Head of caudate nucleus (tissue), 42 donors: ENCODE measurements at places on chromosomes 11 and 22.

- DNase-seq: peak; percentile 50
Measured at GRCh38 chr11:4539603-4540219, 5.3 kb upstream of the OR52M1 start.

DNA sequence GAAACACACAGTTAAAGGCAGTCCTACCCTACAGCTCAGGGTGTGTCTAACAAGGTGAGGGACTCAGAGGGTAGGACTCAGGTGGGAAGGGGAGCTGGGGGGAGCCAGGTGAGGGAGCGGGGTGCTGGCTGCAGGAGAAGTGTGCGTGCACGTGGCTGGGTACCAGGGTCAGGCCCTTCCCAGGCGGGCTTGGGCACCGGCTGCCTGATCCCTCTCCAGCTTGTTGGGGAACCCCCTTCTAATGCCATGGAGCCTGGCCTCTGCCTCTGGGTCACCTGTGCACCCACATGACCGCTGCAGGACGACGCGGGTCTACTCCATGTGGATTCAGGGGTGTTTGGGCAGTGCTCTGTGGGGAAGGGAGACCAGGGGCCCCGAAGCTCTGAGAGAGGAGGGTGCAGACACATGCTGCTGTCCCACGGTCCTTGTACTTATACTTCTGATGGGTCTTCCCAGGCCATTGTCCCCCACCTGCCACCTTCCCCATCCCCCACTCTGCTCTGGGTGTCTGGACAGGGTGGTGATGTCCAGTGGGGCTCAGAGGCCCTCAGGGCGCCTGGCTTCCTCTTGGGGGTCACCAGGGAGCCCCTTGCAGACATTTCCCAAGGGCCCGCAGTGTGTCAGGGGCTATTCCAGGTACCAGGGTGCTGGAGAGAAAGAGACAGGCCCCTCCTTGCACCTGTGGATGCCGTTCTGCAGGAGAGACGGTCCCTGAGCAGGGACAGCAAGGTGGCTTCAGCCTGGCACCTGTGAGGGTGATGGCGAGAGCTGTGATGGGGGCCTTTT lies 10.4 kb upstream of the MRGPRD start:
- no peak for DNase-seq

DNA sequence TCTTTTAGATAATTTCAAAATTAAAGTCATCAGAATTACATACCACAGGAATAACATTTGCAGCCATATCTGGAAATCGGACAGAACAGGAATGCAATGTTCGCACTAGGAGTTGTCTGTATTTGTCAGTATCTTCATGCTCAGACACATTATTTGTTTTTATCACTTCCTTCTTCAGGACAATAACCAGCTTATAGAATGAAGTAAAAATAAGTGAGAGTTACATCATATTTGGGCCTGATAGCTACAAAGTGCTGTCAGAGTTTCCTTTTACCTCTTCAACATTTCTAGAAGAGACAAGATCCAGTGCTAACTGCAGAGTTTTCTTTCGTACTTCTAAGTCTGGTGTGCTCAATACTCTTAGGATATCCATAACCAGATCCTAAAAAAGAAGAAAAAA lies 18.9 kb downstream of the COPB1 start:
- DNase-seq: no peak

DNA sequence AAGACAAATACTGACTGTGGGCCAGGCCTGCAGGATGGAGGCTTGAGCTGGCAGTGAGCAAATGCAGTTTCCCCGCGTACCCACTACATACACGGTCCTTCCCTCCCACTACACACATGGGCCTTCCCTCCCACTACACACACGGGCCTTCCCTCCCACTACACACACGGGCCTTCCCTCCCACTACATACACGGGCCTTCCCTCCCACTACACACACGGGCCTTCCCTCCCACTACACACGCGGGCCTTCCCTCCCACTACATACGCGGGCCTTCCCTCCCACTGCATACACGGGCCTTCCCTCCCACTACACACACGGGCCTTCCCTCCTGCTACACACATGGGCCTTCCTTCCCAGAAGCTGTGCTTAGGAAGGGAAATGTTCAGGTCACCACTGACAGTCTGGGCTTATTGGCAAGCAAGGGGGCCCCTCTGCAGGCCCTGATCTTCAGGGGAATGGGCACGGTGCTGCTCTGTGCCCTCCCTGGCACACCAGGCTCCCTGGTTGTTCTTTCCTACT lies 10.8 kb downstream of the DNAL4 start:
- DNase-seq: no peak

DNA sequence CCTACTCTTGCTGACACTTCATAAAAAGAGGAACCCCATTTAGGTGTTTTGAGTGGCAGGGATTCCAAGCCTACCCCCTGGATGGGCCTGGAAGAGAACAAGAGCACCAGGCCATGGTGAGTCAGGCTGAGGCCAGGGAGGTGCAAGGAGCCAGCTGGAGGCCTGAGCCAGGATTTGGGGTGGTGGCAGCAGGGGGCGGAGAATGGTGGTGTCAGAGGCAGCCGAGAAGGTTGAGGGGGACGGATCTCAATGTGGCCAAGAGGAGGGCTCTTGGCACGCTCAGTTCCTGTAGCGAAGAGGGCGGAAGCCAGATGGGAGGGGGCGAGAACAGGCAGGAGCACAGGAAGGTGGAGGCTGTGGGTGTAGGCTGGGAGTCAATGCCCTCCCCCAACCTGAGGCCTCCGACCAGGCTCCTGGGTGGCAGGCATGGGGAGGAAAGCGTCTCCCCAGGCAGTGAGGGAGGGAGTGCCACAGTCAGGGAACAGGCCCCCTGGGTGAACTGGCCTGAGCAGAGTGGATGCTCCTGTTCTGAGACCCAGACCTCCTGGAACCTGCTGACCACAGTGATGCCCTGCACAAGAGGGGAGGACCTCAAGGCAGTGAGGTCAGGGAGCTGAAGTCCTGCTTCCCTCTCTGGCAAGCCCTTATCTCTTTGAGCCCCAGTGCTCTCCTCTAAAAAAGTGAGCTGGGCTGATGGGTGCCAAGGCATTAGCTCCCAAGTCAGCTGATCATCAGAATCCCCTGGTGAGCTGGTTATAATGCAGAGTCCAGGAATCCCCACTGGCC lies 13.9 kb downstream of the RTN4RL2 start:
- no peak for DNase-seq

DNA sequence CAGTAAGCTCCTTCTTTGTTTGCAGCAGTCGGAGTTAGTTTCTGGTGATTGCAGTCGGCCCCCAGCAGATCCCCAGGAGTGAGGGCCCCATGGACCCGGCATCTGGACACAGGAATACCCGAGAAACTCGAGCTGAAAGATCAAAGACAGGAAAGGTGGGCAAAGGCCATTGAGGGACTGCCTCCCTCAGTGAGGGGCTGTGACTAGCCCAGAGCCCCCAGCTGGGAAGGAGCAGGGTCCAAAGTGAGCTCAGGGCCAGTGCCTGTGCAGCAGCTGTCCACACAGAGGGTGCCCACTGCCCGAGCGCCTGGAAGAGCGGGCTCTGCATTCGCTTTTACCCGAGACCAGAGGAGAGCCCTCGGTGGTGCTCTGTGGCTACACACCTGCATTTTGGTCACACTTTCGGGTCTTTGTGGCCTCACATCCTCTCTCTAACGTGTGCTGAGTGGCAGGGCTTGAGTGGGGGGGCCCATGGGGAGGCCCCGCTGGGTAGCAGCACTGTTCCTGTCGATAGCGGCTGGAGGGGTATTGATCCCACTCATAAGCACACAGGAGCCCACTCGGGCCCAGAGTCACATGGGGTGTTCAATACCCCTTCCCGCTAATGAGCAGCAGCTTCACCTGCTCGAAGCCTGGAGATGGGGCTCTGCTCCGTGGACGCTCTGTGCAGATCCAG lies 532.9 kb downstream of the TBC1D22A start:
- no peak for DNase-seq

GRCh38 chr11:23233075-23233474 lies 372.8 kb upstream of the CCDC179 start:
- no peak for DNase-seq

DNA sequence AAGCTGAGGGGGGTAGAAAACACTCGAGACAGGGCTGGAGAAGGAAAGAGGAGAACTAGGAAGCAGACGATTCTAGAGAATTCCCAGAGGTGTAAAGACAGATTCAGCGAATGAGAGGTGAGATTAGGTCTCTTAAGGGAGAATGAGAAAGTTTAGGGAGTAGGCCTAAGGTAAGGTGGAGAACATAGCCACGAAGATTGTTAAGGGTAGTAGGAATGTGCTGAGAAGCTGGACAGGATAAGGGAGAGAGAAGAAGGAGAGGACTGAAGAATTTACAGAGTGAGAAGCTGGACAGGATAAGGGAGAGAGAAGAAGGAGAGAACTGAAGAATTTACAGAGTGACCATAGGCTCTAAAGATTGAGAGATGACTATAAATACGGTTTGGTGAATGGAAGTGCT lies 908 bp downstream of the PPME1 start:
- DNase-seq: no peak

DNA sequence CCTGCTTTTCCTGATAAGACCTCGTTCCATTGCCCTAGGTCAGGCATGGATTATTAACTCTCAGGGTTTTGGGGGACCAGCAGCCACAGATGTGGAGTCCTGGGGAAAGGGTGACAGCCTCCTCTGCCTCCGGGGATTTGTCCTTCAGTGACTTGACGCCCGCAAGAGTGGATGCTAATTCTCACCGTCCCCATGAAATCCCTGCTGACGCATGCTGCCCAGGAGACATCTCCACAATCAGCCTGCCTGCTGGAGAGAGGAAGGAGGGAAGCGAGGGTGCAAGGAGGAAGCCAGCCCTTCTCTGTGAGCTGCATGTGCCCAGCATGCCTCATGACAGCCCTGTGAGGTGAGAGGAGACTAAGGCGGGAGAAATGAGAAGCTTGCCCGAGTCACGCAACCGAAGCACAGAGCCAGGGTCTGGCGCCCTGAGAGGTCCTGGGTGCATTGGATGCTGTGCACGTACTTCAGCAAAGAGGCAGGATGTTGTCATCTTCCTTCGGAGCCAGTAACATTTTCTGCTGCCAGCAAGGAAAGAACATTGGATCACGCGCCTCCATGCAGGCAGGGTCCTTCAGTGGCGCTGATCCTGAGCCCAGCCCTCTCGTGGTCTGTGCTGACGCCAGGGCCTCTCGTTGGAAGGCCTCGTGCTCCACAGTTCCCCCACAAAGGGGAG lies 27.3 kb upstream of the KRTAP5-6 start:
- DNase-seq: no peak

- DNase-seq: no peak
Measured at GRCh38 chr11:123796226-123796625, 9.9 kb downstream of the OR6M1 start.

DNA sequence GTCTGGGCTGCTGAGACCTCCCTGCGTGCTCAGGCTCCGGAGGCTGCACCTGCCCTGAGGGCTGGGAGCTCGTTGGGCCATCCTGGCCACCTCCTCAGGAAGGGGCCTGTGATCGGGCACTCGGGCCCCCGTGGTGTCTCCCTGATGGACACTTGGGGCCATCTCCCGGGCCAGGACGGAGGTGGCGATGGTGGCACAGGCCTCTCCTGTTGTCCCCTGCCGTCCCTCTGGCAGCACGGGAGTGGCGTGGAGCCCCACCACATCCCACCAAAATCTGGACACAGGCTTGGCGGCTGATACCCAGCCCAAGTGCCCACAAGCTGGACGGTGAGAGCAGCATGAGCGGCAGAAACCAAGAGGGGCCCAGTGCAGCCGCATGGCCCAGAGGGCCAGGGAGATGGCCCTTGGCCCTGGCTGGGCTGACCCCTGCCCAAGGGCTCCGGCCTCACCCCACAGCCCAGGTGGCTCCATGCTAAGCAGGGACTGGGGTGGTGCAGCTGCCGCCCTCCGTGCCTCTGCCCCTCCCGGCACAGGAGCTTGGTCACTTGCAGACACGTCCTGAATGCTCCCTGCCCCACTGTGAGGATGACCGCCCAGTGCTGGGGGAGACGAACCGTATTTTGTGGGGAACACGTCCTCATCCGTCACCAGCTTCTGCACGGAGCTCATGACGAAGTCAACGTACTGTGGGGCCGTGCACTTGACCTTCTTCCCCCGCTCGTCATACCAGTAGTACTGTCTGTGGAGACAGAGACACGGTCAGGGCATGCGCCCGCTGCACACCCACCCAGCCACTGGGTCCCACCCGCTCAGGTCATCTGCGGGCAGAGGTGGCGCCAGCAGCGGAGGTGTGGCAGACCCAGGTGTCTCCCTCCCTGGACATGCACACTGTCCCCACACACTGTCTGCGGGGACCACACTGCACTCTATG lies 15.6 kb downstream of the MOB2 start:
- DNase-seq: no peak

DNA sequence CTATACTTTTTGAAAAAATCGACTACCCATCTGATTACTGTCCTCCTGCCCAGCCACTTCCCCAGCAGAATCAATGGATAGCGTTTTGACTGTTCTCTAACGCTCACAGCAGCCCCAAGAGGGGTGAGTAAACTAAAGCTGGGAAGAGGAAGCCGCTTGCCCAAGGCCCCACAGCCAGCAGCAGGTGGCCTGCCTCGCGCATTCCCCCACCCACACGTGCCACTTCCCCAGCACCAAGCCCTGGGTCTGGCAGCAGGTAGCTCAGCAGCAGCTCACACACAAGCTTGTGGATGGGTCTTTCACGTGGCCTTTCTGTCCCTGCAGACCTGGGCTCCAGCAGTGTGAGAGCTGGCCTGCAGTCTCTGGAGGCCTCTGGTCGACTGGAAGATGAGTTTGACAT lies 34.3 kb downstream of the TOM1 start:
- no peak for DNase-seq

DNA sequence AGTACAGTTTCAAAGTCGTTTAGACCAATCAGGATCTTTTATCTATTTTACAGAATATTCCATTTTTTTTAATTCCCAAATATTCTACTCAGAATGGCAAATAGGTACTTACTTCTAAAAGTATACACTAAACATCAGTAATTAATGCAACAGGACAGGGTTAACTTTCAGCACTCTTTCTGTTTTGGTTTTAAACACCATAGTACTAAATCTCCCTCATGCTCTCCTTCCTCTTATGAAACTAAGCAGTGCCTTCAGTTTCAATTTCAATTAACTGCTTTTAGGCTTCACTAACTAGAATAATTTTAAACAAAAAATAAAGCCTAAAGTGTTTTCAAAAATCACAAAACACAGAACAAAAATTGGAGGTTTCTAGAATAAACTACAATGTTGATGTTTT lies 57.9 kb downstream of the NOX4 start:
- DNase-seq: no peak

DNA sequence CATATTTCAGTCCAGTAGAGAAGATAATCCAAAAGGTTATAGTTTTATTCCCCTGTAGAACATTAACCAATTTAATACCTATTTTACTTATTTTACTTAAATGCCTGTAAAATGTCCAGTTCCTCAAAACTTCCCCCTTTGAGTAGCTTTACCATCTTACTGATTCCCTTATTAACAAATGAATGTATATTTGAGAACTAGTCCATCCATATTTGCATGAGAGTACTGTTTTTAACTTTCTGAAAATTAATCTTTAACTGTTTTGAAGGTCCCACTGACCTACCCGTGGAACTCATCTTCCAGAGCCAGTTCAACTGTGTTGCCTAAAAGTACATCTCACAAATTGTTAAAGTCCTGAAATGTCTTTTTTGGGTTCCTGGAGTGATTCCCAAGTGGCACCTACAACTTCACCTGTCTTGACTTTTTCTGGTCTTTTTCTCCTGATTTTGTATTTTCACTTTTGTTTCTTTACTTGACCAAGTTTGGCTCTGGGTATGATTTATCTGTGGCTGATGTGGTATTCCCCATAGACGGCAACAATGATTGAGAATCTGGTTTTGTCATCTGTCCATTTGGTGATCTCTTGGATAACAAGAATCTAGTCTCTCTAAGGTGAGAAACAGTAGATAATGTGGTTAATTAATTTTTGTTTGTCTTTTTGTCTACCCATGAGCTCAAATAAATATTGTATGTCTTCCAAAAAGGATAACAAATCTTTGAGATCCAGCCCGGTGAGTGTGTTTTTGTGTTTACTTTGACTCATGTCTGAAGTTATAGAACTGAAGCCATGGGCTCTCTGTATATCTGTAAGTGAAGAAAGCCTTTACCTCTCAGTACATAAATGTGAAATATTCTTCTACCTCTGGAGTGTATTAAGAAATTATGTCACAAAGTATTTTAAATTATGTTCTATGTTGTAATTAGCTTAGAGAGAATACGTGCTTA lies 174.2 kb downstream of the ETS1 start:
- no peak for DNase-seq
